ENCODE measurements at places on chromosomes 12 and 14. TPM values are rescaled to one million over a fixed set of nuclear protein-coding genes. Genes with fewer than 3 reads are reported as not detected.

The TAS2R9 gene
- not detected for total RNA-seq

DNA sequence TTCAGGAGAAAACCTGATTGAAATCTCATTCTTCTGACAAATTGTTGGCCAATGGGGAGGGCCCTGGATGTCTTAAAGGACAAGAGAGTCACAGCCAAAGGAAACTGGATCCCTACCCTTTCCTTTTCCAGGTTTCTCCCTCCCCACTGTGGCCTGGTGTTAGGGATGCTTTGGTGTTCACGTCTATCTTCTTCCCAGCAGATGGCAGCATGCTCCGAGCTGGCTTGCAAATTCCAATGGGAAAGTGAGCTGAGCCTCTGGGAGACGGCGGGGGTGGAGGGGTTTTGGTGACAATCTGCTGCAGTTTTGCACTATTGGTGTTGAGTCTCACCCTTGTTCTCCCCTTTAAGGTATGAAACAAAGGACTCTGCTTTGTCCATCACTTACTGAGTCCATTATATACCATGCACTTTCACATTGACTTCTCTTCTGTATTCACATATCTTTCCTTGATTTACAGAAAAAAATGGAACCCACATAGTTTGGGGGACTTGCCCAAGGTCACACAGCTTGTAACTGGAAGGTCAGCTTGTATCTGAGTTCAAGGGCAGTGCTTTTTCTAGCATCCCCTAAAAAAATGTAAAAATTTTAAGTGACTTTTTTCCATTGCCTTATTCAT, 39.3 kb downstream of the CCDC177 start:
- peak; percentile 44 for DNase-seq

- DNase-seq, result no peak
These were observed 22.8 kb upstream of the ACTR10 start for GRCh38 chr14:58177125-58177524.

DNA sequence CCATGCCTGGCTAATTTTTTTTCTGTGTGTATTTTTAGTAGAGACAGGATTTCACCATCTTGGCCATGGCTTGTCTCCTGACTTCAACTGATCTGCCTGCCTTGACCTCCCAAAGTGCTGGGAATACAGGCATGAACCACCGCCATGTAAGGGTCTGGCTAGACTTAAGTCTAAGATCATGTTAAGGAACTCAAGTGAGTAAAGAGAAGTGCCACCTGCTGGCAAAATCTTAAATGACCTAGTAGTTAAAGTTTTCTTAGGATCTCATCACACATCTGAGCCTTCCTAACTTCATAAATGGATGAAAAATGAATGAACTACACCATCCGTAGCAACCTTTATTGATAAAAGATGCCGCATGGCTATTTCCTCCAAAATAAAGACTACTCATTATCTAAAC, 1.7 kb upstream of the C12orf56 start:
- DNase-seq, result peak; percentile 8

- DNase-seq, result no peak
These were observed 69.7 kb upstream of the SLC38A2 start for GRCh38 chr12:46442239-46442638.

GRCh38 chr14:96567289-96567899, 65.2 kb downstream of the PAPOLA start:
- DNase-seq, result no peak

The CELA1 gene
- total RNA-seq, result not detected

- DNase-seq, result no peak
These were observed 1.4 kb downstream of the LRTM2 start for GRCh38 chr12:1821805-1822204.

The PLEKHD1 gene
- total RNA-seq, result 2.0 TPM

GRCh38 chr14:34060651-34060999, 109.8 kb upstream of the EGLN3 start:
- DNase-seq, result no peak

The IL31 gene
- total RNA-seq, result not detected

DNA sequence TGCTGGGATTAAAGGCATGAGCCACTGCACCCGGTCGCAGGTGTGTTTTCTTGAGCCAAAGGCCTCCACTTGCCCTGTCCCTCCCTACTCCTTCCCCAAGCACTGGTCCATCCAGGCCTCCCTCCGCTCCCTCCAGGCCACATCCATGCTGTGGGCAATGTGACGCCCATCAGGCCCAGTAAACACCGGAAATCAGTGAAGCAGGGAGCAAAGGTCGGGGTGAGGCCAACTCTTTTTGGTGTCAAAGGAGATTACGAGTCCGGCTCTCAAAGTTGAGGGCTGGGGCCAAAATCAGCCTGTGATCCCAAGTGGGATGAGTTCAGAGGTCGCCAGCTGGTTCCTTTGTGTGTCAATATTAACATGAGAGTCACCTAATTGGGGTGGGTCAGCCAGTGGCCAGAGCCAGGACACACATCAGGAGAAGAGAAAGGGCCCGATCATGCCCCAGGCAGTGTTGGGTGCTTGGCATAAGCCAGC, 195.7 kb downstream of the RBM19 start:
- no peak for DNase-seq

The LAG3 gene
- total RNA-seq, result not detected

DNA sequence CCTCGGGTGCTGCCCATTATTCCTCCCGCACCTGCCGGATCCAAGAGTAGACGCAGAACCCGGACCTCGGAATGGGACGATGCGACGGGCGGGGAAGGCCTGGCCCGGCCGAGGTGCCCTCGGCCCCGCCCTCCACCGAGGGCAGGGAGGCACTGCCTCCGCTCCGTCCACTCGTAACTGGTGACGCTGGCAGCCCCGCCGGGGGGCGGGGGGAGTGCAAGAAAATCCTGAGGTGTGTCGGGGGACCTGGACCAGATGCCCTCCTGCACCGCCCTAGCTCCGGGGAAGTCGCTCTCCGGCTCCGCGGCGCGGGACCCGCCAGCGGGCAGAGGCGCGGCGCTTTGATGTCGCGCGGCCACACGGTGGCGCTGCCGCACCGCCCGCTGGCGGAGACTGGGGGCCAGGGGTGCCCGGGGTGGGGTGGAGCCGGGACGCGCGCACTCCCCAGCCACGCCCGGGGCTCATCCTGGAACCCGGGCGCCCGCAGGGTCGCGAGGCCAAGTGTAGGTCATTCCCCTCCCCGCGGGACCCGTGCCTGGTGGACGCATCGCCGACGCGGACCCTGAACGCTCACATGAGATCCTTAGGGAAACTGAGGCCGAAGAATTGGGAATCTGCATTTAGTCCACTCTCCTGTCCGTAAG, 202.8 kb downstream of the TTC8 start:
- peak; percentile 51 for DNase-seq

The ORAI1 gene
- 0.66 TPM for total RNA-seq

- DNase-seq, result no peak
These were observed 551.7 kb downstream of the NRXN3 start for GRCh38 chr14:78721756-78722480.

DNA sequence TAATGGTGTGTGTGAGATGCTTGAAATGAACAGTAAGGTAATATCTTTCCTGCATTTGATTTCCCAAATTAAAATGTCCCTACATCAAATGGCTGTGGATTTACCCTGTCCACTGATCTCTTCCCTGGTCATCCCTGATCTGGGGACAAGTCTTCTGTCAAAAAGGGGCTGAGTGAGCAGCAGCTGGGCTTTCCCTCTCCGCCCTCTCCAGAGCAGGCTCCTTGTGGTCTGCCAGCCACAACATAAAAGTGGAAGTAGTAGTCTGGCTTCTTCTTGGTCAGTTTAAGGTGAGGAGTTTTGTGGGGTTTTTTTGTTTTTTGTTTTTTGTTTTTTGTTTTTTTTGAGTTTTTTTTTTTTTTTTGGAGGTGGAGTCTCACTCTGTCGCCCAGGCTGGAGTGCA, 25.2 kb upstream of the PLXNC1 start:
- no peak for DNase-seq

GRCh38 chr14:94143239-94143638, 13.8 kb upstream of the IFI27L2 start:
- DNase-seq, result no peak

- DNase-seq, result no peak
These were observed 33.9 kb downstream of the MIA2 start for GRCh38 chr14:39267608-39268005.

The ATG14 gene
- total RNA-seq, result 10.9 TPM

DNA sequence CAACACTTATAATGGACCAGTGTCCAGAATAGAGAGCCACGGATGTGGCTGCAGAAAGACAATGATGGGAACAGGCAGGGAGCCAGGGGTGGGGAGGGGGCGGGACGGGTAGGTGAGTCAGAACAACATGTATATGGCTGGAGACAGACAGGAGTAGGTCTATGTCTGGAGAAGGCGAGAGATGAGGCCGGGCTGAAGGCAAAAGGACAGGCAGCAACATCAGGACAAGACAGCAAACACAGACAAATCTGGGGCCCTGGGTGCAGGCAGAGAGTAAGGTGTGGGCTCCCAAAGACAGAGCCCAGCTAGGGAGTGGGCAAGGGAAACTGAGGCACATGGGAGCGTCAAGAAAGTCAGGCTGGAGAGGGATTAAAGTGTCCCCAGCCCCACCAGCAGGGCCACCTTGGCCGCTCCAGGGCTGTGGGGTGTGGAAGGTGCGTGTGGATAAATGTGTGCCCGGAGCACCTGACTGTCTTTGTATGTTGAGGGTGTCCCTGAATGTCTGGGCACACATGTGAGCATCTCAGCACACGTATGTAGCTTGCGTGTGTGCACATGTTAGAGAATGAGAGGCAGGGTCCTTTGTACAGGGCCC, 44.1 kb downstream of the FAM222A start:
- no peak for DNase-seq

The STAT6 gene
- 82.4 TPM for total RNA-seq

The RDH16 gene
- 0.99 TPM for total RNA-seq

DNA sequence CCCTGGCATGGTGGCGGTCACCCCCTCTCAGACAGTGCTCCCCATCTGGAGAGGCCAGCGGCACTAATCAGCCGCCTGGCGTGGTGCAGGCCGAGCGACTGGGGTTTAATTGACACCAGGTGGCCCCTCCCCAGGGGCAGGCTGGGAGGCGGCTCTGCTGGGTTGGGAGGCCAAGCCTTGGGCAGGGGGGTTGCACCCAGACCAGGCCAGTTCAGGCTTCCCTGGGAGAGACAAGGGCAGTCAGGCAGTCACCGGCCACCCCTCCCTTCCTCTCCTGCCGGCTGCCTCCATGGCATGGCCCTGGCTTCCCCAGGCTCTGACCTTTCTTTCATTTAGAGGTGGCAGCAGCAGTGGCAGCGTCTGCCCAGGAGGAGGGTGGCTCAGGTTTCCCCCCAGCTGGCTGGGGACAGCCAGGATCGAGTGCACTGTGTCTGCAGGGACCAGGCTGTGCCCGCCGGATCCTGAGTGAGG, 78.1 kb upstream of the NOS1 start:
- no peak for DNase-seq

- DNase-seq, result no peak
These were observed 140.5 kb upstream of the LHX5 start for GRCh38 chr12:113612076-113612728.

- no peak for DNase-seq
These were observed 26.4 kb downstream of the TMEM132D start for GRCh38 chr12:129877411-129877810.

GRCh38 chr14:99937475-99938244, 127.6 kb upstream of the EVL start:
- no peak for DNase-seq

The NKX2-1 gene
- not detected for total RNA-seq

The GPX2 gene
- 14.3 TPM for total RNA-seq

DNA sequence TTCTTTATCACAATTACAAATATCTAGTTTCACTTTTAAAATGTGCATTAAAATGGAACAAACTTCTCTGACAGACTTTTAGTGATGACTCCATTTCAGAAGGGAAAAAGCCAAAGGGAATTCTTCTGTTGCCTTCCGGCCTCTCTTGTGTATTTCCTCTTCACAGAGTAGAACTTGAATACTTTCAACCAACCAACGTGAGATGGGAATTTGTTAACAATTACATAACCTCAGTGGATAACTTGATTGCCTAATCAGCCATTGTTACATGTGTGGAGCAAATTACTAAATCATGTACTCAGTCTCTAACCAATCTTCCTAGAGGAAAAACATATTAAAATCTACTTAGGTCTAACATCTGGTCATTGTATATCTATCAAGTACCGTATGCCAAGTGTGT, 291.1 kb downstream of the SYT1 start:
- DNase-seq, result no peak

DNA sequence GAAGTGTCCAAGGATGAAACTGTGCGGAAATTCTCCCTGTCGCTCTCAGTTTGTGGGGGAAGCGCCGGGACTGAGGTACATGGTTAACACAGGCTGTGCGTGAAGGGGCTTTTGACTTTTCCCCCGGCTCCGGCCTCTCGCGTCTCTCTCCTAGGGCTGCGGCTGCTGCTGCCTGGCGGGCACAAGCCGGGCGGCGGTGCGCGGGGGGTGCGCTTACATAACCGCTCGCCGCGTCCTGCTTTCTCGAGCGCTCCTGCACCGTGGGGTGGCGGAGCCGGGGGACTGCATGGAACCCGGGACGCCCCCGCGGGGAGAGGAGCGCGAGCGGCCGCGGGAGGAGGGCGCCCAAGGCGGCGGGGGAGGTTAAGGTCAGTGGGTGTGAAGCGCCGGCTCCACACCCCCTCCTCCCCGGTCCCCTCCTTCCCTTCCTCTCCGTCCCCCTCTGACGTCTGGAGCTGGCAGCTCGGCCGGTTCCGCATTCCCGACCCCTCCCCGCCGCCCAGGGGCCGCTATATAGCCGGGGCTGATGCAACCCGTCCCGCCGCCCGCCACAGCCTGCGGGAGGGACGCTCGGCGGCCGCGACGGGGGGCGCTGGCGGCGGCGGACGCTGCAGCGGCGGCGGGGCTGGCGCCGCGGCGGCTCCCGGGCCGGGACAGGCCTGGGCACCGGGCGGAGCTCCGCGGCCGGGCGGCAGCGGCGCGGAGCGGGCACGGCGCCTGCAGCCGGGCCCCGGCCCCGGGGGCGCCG, at the start of gene JDP2:
Gene JDP2 (plus strand): TSS at position 541 of the 748 bp plus-strand sequence. CDS start 9,899 bp downstream, outside the sequence.
- peak; percentile 94 for DNase-seq

DNA sequence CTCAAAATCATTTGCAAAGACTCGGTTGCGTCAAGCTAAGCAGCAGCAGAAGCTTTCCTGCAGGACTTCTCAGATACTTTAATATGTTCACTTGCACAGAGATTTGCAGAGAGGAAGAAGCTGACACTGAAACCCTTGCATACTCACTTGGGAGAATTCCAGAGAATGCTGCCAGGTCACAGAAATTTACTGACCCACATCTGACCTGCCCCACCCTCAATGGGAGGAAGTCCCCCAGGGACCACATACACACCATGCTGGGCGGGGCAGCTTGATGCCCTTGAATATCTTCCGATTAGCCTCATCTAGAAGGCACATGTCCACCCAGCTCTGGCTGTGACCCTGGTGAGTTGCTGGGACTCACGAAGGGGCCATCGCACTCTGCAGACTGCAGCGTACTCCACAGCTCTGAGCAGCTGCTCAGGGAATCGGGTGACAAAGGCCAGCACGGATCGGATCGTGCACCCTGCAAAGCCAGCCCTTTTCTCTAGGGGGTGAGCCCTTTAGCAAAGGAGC, 83.2 kb downstream of the ITPK1 start:
- DNase-seq, result no peak

The GYS2 gene
- total RNA-seq, result not detected

- no peak for DNase-seq
These were observed 24.9 kb downstream of the SNRNP35 start for GRCh38 chr12:123482876-123483275.

GRCh38 chr14:103122947-103123633, at the start of gene TNFAIP2:
TNFAIP2 (plus strand) TSS chr14:103123461; CDS start chr14:103126458, 2,997 bp downstream.
- peak; percentile 23 for DNase-seq
